ENCODE measurements at places on chromosomes 7 and 10.

DNA sequence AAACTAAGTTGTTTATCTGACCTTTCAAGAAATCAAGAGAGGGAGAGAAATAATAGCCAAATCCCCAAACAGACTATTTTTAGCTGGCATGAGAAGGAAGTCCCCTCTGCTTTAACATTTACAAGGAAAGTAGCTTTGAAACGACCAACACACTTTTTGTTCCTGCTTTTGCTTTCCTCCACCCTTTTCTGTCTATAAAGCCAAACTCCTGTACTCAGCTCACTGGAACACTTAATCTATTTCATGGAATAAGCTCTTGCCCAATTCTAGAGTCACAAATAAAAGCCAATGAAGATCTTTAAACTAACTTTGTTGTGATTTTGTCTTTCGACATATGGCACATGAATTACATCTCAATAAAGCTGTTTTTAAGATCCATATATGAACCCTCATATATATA is 86.8 kb upstream of the CCDC71L start:
- no peak for DNase-seq

DNA sequence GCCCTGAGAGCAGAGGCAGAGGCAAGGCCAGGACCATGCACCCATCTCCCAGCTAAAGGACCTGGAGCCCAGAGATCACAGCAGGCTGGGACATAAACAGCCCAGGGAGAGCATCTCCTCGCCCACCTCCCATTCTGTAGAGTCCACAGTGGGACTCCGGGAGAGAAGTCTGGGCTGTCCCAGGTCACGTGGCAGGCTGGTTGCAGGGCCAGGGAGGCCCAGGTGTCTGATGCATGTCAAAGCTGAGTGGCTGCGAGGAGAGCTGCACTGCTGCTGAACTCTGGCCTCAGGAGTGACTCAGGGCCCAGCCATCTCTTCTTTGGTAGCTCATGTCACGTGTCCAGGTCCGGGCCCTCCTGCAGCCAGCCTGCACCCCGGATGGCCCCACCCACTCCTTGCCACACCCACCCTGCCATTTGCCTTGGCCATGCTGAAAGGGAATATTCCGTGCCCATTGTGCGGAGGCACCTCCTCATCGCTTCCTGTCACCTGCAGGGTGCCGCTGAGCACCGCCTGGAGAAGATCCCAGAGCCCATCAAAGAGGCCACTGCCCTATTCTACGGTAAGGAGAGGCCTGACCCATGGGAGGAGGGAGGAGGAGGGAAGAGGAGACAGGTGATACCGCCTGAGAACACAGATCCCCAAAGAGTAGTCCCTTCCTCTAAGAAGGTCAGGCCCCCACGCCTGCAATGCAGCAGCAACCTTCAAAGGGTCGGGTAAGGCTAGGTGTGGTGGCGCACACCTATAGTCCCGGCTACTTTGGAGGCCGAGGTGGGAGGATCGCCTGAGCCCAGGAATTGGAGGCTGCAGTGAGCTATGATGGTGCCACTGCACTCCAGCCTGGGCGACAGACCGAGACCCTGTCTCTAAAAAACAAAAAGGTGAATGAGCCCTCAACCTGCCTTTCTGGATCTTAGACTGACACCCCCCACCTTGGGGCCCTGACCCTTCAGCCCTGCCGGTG is 12.6 kb upstream of the SH2B2 start:
- no peak for DNase-seq

GRCh38 chr7:80257756-80258155 is 123.1 kb downstream of the GNAI1 start:
- DNase-seq: no peak

DNA sequence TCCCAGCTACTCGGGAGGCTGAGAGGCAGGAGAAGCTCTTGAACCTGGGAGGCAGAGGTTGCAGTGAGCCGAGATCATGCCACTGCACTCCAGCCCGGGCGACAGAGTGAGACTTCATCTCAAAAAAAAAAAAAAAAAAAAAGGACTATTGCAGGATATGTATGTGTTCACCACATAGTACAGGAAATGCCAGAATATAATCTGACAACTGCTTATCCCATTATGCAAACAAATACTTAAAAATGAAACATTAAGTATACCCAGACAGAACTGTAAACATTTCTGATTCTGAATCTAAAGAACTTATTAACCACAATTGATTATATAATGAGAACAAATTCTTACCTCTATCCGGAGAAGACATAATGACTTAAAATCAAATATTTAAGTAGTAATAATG is 18.7 kb downstream of the DKK1 start:
- no peak for DNase-seq

GRCh38 chr10:25083546-25084111 is 67.2 kb downstream of the THNSL1 start:
- no peak for DNase-seq

GRCh38 chr10:11631291-11631690 is 19.8 kb upstream of the USP6NL start:
- DNase-seq: no peak

GRCh38 chr10:74453169-74453568 is 302.1 kb downstream of the ADK start:
- DNase-seq: no peak
